ENCODE measurements at places on chromosomes 1 and 21. TPM values are rescaled to one million over a fixed set of nuclear protein-coding genes. Genes with fewer than 3 reads are reported as not detected.

- DNase-seq, result no peak
Observed at GRCh38 chr1:118859999-118860398, 128.1 kb downstream of the TBX15 start.

DNA sequence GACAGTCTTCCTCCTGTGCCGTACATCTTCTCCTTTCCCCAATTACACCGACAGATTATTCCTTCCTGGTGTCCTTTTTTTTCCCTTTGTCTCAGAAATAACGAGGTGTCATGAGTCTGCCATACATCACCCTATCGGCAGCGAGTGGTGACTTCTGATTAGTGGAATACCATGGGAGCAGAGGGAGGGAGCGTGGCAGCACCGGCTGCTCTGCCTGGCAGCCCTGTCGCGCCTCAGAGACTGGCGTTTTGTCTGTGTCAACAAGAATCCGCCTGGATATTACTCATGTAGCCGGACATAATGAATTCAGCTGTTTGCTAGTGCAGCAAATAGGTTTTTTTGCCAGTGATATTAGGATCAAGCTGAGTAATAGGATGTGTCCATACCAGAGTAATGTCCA is 51.8 kb downstream of the UTP25 start:
- no peak for DNase-seq

GRCh38 chr21:42722153-42722552 is 68.7 kb downstream of the PDE9A start:
- DNase-seq, result no peak

DNA sequence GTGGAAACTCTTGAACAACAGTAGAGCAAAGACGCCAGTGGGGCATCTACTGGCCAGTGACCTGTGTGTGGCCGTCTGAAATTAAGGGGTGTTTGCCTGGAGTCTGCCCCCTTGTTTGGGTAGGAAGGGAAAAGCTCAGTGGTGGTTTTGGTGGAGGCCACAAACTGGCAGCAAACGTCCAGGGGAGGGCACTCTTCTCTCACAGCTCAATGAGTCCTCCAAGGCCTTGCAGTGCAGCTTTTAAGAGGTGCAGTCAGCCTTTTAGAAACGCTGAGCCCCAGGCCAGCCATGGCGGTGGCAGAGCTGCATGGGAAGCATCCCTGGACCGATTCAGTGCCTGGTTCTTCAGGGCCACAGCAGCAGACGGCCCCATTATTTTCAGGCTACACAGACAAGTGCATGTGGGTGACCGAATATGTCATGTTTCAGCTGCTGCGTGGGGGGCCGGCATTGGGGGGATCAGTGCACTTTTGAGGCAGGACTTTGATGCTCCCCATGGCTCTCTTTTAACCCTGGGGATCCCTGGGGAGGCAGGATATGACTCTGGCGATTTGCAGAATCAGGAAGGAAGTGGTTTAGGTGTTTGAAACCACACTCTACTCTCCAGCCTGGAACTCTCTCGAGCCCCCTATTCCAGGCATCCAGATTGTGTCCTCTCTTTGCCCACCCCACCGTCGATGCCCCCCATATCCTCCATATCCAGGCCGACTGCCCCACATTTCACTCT is 414.0 kb downstream of the PRDM2 start:
- peak; percentile 58 for DNase-seq

- DNase-seq, result no peak
Observed at GRCh38 chr1:48864913-48865312, 88.2 kb upstream of the BEND5 start.

DNA sequence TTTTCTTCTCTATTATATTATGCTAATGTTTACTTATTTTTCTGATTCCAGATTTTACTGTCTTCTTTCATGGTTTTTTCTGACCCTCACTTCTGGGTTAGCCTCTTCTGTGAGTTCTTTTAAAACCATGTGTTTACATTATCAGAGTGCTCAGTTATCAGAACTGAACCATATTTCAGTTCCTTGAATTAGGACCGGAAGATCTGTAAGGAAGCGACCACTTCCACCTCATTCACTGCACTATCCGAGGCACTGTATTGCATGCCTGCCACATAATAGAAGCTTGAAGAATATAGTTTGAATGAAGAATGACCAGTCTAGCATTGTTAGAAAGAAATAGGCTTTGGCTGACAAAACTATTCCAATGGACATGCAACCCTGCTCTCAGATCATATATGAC is 281.0 kb upstream of the DEPDC1 start:
- no peak for DNase-seq

- no peak for DNase-seq
Observed at GRCh38 chr1:196779093-196779492, 4.5 kb downstream of the CFHR3 start.

Gene KIF26B
- 33.7 TPM for polyA plus RNA-seq

Gene TNFRSF4
- 0.93 TPM for polyA plus RNA-seq

Gene PADI2
- 2.6 TPM for polyA plus RNA-seq

- DNase-seq, result no peak
Observed at GRCh38 chr21:37061926-37062592, 10.8 kb downstream of the PIGP start.

Gene RHBDL2
- 0.62 TPM for polyA plus RNA-seq

DNA sequence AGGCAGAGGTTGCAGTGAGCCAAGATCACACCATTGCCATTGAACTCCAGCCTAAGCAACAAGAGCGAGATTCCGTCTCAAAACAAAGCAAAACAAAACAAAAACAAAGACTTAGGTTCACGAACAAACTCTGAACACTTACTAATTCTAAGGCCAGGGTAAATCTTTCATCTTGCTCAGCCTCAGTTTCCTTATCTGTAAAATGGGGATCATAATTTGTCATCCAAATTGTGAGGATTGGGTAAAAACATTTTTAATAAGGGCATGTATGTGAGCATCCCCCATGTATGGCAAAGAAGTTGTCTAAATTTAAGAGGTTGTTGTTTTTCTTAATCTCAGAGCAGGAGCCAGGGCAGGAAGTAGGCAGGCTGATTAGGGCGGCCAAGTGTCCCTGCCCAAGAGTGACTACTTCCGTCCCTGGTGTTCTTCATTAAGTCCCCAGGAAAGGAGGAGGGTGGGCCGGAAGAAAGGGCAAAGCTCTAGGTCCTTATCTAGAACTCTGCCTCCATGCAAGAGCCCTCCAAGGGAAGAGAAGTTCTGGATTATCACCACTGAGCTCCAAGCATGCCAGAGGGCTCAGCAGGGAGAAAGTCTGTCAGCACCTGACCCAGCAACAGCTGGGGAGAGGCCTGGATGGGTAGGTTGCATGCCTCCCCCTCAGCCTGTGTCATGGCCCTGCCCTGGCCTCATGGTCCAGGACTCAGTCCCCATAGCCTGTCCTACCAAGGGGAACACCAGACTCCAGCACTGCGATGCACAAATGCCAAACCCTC is 49.9 kb upstream of the CLIC4 start:
- DNase-seq, result no peak

- no peak for DNase-seq
Observed at GRCh38 chr1:82880506-82880905, 1079.8 kb downstream of the ADGRL2 start.

- no peak for DNase-seq
Observed at GRCh38 chr1:30986755-30987154, 78.2 kb upstream of the SDC3 start.

Gene TMPRSS15
- polyA plus RNA-seq, result 0.20 TPM

- no peak for DNase-seq
Observed at GRCh38 chr1:235009561-235010306, 118.9 kb downstream of the TOMM20 start.

DNA sequence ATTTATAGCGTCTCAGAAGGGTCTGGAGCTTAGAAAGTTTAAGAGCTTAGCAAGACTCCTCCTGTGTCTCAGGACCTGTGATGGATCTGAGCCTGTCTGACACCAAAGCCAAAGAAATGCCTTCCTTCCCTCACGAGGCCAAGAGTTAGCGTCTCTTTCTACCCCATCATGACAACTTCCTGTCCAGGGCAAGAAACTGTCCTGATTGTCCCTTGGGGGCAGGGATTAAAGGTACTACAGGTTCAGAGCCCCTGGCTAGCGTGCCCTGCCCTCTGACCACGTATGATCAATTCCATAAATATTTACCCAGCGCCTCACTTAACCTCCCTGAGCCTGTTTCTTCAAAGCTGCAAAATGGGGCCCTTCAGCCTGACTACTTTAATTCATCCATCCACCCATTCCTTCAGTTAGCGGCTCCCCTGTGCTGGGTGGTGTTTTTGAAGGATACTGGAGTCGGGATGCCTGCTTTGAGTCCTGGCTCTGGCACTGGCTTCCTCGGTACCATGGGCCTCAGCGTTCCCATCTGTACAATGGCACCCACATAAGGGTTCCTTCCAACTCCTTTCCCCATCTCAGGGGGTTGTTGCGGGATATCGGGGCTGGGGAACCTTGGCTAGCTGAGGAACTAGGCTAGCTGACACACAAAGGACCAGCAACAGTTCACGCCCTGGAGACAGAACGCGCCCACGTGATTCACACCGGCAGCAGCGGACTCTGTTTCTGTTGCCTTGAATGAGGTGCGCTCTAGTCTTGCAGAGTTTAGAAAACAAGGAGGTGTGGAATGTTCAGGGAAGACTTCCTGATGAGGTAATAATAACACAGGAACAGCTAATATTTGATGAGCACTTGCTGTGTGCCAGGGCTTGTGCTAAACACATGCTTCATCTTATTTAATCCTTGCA is 23.0 kb upstream of the EPHA2 start:
- DNase-seq, result no peak

GRCh38 chr1:245215071-245215470 is 60.3 kb downstream of the KIF26B start:
- DNase-seq, result no peak

Gene LCE1A
- not detected for polyA plus RNA-seq

DNA sequence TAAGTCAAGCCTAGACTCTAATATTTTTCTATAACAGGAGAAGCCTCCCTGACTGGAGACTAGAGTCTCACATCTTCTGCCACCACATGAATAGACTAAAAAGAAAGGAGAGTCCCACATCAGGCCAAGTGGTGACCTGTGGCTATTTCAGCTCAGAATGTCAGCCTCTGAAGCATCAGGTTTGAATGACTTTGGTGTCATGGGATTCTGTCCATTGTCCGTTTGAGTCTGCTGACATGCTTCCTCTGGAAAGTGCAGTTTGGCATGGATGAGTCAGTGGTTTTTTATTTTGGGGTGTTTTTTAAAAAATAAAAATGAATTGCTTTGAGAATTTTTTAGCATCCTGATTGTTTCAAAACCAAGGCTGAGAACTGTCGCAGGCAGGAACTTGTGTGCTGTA is 19.5 kb downstream of the DYRK3 start:
- DNase-seq, result no peak

GRCh38 chr1:152577168-152577567 is 3.1 kb downstream of the LCE3D start:
- no peak for DNase-seq

Gene ALDH4A1
- 64.7 TPM for polyA plus RNA-seq

Gene CFAP141
- polyA plus RNA-seq, result not detected

- DNase-seq, result peak; percentile 69
Observed at GRCh38 chr1:69263921-69264391, 303.8 kb upstream of the LRRC7 start.

Gene BROX
- polyA plus RNA-seq, result 41.6 TPM

DNA sequence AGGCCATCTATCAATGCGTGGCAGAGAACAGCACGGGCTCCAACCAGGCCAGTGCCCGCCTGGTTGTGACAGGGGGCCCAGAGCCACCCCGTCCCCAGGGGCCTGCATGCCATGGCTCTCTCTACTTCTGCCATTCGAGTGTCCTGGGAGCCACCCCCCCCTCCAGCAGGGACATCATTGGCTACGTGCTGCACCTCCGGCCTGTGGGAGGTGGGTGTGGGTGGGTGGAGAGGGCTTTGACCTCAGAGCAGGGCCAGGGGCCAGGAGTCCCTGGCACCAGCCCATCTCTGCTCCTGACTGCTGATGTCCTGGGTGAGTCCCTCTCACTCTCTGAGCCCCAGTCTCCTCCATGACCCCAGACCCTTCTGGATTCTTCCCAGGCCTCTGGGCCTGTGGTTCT is 25.3 kb downstream of the SLC27A3 start:
- DNase-seq, result no peak

GRCh38 chr1:54721719-54722118 is 6.1 kb downstream of the TTC4 start:
- DNase-seq, result no peak

Gene ATP8B2
- 26.1 TPM for polyA plus RNA-seq

DNA sequence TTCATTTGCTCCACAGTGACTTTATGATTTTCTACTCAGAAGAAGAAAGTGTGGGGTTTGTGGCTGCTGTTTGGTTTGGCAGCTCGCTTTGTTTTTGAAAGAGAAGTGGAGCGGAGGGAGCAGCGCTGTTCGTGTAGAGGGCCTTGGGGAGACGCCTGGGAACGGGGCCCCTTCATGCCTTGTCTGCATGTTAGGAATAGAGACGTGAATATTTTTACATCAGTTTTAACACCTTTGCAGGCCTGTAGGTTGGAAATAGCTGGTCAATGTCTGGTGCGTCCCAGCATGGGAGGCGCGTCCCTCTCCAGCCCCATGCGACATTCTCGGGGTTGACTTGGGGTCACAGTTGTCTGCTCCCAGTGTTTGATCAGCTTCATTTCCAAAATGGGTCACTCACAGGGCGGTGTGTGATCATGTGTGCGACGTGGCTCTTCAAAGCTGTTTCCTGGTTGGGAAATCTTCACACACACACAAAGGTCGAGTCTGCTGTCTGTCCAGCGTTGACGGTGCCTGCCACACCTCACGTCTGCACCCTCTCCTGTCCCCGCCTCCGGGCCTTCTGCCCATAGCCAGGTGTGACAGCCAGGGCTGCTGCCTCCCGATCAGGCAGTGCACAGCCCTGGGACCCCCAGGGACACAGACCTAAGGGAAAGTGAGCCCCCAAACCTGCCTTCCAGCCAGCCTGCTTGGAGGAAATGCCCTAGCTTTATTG is 149.2 kb downstream of the PSMG1 start:
- DNase-seq, result no peak

GRCh38 chr1:112672842-112673241 is 1.6 kb upstream of the MOV10 start:
- no peak for DNase-seq

DNA sequence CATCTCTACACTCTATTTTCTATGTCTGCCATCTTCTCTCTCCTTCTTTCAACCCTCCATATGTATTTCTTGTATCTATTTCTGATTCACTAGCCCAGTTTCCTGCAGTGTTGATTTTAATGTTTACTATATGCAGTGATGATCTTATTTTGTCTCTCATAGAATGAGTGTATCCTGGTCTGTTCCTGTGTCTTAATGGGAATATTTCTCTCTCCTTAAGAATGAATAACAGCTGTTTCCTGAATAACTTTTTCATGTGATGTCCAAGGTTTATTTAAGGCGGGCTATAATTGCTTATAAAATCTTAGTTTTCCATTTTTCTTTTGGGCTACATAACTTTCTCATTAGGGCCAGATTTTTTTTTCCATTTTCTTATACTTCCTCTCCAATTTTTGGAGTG is 144.5 kb downstream of the C1orf21 start:
- no peak for DNase-seq

DNA sequence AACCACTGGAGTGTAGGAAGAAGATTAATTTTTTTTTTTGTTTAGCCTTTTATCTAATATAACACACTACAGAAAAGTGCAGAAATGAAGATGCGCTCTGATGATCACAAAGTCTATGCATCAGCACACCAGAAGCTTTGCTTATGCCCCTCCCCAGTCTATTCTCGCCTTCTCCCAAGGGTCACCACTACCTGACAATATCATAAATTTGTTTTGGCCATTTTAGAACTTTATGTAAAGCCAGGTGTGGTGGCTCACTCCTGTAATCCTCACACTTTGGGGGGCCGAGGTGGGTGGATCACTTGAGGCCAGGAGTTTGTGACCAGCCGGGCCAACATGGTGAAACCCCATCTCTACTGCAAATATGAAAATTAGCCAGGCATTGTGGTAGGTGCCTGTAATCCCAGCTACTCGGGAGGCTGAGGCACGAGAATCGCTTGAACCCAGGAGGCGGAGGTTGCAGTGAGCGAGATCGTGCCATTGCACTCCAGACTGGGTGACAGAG is 231.3 kb downstream of the FOXD2 start:
- DNase-seq, result no peak

All from right renal cortex interstitium (tissue), 3 donors.